ENCODE measurements at places on chromosomes 3 and 15.

DNA sequence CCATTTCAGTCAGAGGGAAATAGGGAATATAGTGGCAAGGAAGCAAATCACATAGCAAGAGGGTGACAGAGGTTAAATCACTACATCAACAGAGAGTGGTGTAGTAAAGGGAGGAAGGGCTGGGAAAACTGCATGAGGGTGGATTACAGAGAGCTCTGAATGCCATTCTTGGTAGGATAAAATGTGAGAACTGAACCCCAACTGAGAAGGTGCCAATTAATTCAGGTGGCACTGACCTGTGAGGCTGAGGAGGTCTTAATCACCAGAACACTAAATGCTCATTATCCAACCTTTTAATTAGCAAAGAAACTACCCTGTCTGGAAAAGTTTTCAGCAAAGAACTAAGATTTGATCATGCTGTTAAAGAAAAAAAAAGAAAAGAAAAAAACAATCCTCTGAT is 202.7 kb downstream of the LRRN1 start:
- no peak for DNase-seq

DNA sequence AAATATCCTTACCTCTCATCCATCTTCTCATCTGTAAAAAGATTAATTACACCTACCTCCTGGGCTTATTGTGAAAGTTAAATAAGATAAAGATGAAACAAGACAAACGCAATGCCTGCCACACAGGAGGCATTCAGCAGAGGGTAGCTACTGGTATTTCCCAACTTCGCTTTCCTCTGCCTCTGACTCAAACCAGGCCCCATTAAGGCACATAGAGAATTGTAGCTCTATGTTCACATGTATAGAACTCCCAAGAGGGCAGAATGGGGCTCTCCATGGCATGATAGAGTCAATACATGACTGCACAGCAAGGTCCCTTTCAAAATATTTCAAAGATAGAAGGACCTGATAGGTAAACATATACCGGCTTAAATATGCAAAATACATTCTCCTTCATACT is 1.4 kb downstream of the LYSMD2 start:
- no peak for DNase-seq

DNA sequence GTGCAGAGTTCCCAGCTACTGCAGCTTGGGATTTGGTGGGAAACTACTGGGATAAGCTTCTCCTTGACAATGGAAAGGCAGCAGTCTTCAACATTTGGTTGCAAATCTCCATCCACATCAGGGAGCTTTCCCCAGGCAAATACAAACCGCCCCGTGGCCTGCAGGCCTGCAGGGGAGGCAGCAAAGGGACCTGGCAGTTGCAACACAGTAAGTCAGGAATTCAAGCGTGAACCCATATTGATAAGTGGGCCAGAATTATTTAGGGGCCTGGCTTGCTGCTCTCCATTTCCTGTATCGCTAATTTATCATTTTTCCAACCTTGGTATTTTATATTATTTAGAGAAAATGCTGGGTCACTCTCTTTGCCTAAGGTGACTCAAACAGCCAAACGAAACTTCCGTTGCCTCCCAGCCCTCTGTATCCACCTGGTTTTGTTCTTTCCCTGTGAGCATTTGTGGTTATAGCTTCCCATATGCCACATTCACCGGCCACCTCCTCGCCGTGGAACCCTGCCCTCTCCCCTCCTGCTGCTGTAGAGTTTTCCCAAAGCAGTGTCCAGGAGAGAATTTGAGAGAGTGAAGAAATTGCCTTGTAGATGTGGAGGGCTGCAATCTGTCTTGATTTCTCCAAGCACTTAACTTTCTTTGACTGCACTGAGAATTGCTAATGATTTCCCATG is 34.8 kb downstream of the B3GALNT1 start:
- no peak for DNase-seq

GRCh38 chr15:66946578-66947164 is 118.7 kb upstream of the SMAD3 start:
- peak; percentile 84 for DNase-seq

DNA sequence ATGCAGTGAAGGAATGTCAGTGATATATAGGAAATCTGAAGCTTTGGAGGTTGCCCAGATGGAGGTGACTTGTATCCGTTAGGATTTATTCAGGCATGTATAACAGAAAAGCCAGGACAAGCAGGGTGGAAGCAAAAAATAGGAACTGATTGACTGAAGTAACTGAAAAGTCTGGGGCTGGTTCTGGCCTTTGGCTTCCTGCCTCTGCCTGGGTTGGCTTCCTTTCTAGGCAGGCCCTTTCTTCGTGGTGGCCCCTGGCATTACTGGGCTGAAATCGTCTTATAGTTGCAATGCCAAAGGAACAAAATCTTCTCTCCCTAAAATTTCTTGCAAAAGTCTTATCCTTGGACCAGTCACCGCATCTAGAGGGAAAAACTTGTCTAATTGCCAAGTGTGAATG is 386.1 kb downstream of the PTPRG start:
- DNase-seq = no peak
